ENCODE measurements at places on chromosomes 13 and 19.

- ATAC-seq = no peak
Measured at GRCh38 chr13:50993934-50994333, 84.3 kb downstream of the RNASEH2B start.

DNA sequence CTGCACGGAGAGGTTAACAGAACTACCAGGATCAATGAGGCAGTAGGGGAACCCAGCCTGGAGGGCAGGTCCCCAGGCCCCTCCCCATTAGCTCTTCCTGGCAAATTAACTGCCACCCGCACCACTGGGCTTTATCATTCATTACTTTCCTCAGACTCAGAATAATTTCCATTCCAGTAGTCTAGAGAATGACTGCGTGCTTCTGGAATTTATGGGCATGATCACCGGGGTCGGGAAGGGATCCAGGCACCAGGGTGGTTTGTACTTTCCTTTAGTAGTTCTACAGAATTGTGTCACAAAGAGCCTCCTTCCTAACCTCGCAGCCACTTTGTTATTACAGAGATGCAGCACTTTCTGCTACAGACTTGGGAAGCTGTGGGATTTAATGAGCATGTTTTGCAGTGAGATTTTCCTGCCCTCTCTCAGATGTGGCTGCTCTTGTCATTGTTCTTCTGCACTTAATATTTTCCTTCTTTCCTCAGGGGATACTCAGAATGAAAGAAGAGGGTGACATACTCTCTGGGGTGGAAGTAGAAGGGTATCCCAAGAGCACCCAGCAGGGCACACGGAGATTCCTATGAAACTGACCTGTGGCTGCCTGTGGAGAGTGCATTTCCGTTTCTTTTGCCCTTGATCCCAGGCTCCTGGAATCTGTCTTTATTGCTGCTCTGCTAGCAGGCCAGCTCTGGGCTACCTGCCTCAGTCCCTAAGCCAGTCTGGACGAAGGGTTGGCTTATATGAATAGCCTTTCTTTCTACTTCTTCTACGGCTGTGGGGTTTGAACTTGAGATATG is 285.0 kb upstream of the SLC10A2 start:
- no peak for ATAC-seq

DNA sequence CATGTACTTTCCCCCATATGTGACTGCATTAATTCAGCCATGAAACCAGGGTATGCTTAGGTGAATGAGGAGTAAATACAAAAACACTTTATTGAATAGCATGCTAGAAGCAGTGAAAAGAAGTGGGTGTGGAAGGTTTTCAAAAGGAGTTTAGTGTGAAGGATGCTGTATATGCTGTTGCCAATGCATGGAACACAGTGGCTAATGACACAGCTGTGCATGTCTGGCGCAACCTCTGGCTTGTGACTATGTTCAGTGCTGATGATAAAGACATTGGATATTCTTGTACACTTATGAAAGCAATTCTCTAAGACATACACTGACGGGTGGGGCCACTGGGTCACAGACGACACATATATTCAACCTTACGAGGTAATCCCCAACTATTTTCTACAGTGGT is 55.2 kb downstream of the SOX21 start:
- ATAC-seq = no peak

DNA sequence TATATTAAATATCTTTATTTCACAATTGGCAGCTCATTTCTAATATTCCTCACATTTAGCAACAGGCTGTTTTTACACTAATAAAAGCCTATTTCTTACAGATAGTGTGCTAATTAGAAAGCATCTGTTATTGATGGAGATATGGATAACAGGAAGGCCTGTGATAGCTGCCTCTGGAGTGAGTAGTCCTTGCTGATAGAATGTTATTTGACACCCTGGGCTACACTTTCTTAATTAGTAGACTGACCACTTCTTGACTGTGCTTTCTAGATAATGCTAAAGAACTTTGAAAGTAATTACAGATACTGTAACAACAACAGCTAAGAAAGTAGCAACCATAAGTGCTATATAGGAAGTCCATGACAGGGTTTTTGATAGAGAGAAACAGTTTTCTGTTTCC is 554.3 kb downstream of the DIAPH3 start:
- no peak for ATAC-seq

GRCh38 chr13:40123962-40124632 is 468.6 kb downstream of the COG6 start:
- no peak for ATAC-seq

GRCh38 chr13:90968166-90968904 is 379.2 kb upstream of the MIR17HG start:
- peak; percentile 93 for ATAC-seq

GRCh38 chr13:76687467-76687866 is 198.7 kb downstream of the KCTD12 start:
- ATAC-seq = no peak

DNA sequence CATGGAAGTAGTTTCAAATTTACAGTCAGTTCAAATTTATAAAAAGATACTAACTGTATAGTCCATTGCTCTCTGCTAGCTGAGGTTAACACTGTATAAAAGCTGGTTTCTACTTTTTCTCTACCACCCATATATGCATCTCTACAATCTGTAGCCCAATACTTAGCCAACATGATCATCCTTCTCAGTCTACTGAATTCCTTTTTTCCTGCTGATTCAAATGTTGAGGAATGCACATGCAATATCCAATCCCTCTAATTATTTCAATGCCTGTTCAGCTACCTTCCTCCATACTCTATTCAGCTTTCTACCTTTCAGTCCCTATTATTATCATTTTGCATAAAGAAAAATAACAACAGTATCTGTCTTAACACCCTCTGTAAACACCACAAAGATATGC is 15.6 kb downstream of the KPNA3 start:
- ATAC-seq = peak; percentile 82

- ATAC-seq = no peak
Measured at GRCh38 chr19:57282011-57282643, 1.8 kb downstream of the ZNF460 start.

DNA sequence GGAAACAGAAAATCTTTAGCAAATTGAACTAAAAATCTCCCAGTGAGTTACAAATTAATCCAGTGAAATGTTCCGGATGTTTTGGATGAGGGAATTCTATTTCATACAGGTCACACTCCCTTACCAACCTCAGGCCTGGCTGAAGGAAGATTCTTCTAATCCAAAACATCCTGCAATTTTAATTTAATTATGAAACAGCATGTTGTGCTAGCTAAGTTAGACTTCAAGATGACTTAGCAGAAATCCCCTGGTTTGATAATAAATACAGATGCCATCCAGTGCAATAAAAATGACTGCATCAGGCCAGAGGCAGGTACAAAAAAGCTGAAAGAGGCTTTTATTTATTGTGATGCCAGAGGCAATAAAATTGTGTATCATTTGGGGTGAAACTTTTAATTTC is 96.7 kb upstream of the CLDN10 start:
- ATAC-seq = peak; percentile 65

DNA sequence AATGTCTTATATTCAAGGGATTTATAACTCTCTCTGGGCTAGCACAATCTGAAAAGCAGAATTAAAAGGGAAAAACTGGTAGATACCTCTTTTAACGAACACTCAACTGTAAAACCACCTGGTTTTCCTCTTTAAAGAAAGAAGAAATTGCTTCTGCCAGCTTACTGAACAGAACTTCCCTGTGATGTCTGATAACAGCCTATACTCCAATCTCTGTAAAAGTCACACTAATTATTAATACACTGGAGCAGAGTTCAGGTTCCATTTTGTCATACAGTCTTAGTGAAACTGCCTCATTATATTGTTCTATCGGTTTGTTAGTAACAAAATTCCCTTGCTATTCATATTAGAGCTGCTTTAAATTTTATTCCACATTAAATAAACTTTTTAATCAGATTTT is 251.0 kb upstream of the STARD13 start:
- ATAC-seq = no peak

All from SK-N-SH treated with all-trans-retinoic acid at 6 μM for 48 hours (cell line).